Calu3 (cell line): ENCODE measurements at places on chromosomes 2 and 18.
A peak's percentile ranks its signal among the peaks of the same experiment; 100 is the strongest.

DNA sequence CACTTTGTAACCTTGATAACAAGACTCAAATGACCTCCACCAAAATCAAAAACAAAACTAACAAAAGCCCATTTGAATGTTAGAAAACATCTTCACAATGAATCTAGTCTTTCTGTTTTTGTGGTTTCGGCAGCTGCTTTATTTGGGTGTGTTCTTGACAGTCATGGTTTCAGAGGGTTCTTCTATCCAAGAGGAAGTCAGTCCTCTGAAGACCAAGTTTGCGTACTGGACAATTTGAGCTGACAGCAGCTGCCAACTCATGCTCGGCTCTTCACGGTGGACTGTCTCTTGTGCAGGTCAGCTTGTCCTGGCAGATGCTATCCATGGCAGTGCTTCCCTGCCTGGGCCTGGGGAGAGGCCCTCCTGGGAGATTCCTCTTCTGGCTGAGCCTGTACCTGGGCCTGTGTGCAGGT lies 91.0 kb downstream of the TMEM17 start:
- no peak for DNase-seq

DNA sequence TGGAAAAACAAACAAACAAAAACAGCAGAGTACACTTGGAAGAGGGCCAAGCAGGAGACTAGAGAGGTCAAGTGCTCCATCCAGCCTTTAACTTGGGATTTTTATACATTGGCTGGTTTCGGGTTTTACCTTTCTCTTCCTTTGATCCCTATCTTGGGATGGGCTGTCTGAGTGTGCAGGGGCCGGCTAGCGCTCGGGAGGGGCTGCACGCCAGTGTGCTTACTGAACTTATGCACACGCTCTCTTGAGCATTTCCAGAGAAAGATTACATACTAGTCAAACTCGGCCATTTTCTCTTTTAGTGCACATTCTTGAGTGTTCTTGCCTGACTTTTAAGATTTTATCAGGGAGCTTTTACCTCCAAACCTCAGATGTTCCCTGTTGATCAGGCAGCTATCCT lies 707.8 kb downstream of the DSC3 start:
- no peak for DNase-seq

DNA sequence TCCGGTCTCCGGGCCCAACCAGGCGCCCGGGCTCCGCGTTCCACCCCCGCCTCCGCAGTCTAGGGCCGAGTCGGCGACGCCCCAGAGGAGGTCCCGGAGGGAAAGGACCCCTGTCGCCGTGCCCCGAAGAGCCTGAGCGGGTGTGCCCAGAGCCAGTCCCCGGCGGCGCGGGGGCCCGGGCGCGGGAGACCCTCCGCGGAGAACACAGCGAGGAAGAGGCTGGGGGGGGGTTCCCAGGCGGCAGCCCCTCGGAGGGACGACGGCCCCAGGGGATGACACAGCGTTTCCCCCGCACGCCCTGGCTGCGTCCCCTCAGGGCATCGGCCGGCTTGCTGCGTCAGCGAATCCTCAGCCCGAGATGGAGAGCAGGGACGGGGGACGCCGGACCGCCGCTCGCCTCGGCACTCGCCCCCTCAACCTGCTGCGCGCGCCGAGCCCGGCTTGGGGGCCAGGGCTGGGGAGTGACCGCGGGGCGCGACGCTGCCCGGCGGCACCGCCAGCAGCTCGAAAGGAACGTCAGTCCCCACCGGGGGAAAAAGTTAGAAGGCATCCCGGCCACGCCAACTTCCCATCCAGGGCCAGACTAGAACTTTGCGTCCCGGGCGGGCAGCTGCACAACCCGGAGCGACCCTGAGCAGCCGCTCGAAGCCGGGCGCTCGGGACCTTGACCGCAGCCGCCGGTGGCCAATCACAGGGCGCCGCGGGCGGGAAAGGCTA lies 711 bp downstream of the SFXN5 start:
- peak; percentile 42 for DNase-seq

- DNase-seq: peak; percentile 21
Observed at GRCh38 chr18:27223526-27224291, 38.6 kb upstream of the CHST9 start.

DNA sequence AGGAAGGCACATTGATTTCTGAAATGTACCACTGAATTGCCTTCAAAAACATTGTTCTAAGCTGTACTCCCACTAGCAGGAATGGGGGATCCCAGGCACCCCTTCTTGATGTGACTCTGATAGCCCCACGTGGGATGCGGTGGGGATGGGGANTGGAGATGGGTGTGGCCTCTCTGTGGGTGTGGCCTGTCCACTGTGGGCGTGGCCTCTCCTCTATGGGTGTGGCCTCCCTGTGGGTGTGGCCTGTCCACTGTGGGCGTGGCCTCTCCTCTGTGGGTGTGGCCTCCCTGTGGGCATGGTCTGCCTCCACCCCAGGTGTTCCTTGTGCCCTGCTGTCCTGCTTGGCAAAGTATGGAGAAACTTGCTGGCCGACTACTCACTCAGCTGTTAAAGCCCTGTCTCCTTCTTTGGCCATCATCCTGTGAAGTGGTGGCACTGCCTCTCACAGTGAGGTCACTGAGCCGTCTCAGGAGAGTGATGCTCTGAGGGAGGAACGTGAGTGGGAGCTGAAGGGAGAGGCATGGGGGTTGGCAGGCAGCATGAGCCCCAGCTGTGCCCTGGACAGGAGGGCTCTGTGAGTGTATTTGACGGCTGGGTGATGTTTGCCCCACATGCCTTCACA lies 6.7 kb upstream of the PARD6G start:
- DNase-seq: no peak

- no peak for DNase-seq
Observed at GRCh38 chr18:21605213-21605612, 4.7 kb upstream of the ESCO1 start.

DNA sequence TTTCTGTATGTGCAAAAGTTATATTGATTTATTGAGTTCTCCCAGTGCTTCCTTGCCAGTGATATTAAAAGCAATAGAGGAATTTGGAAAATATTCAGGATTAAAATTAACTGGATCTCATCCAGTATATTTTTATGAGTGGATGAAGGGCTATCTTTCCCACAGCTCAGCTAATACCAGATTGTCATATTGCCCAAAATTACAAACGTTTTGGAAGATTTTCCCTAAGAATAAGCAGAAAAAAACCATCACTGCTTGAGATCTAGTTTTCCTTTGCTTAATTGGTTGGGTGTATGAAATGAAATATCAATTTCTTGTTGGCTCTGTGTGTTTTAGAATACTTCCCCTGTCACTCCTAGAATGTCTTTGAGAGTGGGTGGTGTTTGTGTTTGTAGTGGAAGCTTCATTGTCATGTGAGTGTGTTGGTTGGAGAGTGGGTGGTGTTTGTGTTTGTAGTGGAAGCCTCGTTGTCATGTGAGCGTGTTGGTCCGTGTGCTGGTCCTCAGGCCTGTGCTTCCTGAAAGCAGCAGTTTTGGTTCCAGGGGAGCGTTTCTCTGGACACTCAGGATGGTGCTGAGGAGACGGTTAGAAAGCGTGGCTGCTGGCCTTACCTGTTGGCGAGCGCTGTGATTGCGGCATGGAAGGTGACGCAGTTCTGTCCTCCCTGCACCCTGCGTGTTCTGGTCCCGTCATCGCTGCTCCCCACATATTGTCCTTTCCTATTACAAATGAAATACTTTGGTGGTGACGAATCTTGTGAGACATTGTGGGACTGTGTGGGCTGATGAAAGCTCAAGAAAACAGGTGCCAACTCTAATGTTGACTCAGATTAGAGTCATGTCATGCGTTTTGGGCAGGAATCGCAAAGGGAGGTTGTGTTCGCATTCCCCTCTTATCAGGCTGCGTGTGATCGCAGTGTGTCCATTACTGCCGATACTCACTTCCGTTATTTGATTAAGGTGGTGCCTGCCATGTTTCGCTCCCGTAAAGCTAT lies 12.4 kb downstream of the ASB1 start:
- peak; percentile 84 for DNase-seq

GRCh38 chr2:190575263-190575662 lies 40.7 kb upstream of the NEMP2 start:
- no peak for DNase-seq

DNA sequence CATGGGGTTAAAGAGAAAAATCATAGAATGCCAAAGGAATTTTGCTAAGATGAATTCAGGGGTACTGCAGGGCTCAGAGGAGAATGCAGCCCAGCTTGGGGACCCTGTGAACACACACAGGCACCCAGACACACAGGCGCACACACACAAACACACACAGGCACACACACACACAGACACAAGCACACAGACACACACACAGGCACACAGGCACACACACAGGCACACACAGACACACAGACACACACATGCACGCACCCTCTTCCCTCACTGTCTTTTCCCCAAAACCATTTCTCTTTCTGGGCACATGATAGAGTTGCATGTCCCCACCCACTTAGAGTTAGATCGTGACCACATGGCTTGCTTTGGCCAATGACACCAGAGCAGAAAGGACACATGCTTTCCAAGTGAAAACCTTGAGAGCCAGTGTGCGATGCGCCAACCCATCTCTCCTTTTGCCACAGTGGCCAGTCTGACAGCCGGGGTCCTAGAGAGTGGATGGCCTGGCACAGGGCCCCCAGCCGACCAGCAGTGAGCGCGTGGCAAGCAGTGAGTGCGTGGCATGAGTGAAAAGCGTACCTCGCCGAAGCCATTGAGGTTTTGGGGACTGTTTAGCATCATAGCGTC lies 163.3 kb downstream of the KLHL29 start:
- DNase-seq: no peak

DNA sequence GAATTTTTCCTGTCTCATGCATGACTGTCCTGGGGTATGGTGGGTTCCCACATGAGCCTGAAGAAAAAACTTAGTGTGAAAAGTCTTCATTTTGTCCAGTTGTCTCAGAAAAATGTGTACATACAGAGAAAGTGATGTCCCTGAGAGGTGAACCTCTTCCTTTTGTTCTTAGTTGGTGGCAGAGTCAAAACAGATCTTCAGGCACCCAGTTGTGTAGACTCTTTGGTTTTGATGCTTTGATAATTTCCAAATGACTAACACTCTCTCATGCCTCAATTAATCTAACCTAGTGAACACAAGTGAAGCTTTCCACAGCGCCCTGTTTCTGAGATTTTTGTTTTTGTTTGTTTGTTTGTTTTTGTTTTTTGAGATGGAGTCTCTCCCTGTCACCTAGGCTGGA lies 273.5 kb downstream of the PIK3C3 start:
- no peak for DNase-seq

DNA sequence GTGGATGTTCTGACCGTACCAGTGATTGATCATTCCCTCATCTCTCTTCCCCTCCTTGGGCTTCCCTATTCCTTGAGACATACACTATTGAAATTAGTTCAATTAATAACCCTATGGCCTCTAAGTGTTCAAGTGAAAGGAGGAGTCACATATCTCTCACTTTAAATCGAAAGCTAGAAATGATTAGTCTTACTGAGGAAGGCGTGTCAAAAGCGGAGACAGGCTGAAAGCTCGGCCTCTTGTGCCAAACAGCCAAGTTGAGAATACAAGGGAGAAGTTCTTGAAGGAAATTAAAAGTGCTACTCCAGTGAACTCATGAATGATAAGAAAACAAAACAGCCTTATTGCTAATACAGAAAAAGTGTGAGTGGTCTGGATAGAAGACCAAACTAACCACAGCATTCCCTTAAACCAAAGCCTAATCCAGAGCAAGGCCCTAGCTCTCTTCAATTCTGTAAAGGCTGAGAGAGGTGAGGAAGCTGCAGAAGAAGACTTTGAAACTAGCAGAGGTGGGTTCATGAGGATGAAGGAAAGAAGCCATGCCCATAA lies 144.4 kb upstream of the LYPD6 start:
- DNase-seq: no peak

DNA sequence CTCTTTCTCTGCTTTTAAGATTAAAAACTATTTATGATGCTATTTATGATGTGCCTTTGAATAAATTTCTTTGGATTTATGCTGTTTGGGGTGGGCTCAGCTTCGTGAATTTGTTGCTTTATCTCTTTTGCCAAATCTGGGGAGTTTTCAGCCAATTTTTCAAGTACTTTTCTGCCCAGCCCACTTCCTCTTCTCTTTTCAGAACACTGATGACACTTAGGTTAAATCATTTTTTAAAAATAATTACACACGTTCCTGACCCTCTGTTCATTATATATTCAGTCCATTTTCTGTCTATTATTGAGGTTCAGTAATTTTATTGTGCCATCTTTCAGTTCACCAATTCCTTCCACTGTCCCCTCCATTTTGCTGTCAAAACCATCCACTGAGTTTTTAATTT lies 14.8 kb upstream of the BCL2L11 start:
- DNase-seq: no peak

DNA sequence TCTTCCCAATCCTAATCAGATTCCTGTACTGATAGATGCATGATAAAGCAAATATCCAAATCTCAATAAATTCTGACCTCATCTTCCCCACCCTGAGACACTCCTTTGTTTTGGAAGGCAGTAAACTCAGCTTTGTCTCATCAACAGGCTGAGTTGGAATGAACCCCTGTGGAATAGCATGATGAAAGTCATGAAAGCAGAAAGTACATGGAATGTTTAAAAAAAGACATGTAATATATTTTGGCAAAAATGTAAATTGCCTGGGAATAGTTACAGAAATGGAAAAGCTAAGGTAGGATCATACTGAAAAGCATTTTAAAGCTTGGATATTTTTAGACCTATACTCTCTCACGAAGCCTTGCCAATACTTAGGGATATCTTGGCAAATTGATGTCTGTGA lies 468.7 kb upstream of the CDH7 start:
- no peak for DNase-seq

GRCh38 chr18:41009926-41010325 lies 945.1 kb upstream of the PIK3C3 start:
- no peak for DNase-seq

GRCh38 chr2:9741110-9741509 lies 102.2 kb upstream of the TAF1B start:
- no peak for DNase-seq

DNA sequence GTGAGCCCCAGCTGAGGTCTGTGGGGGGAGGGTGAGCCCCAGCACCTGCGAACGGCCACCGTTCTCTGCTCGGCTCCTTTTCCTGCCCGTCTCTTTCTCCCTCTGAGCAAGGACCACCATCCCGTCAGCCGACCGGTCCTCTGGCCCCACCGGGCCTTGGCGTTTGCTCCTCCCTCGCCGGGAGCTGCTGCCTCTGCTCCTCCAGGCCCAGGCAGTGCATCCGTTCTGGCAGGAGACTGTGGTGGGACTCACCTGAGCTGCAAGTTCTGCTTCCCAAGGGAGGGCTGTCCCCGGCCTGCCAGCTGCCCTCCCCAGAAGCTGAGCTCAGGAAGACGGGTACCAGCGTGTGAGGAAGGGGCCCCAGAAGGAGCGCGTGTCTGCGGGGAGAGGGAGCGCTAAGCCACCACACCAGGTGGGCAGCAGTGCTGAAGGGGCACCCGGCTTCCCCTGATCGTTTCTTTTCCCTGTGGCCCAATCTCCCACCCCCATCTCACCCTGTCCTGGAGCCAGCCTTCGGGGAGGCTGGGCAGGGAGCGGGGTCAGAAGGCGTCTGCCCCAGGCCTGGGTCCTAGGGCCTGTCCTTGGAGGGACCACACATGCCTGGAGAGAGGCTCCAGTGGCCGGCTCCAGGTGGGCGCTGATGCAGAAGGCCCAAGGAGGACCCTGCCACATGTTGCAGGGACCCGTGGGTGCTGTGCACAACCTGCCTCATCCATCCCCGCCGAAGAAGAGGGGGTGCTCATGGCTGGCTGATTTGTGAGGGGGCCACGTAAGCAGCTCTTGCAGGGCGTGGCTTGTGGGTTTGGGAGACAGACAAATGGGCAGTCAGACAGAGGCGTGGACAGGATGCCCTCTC lies 2.5 kb upstream of the RTP5 start:
- DNase-seq: no peak

GRCh38 chr2:88735853-88736252 lies 44.4 kb downstream of the RPIA start:
- peak; percentile 15 for DNase-seq

GRCh38 chr2:101855776-101856175 lies 136.0 kb upstream of the IL1R2 start:
- no peak for DNase-seq

- DNase-seq: no peak
Observed at GRCh38 chr18:79672490-79673276, 6.9 kb upstream of the CTDP1 start.

- DNase-seq: no peak
Observed at GRCh38 chr2:199163613-199164458, 293.9 kb downstream of the SATB2 start.
